ENCODE measurements at places on chromosomes 5 and 9.
A peak's percentile ranks its signal among the peaks of the same experiment; 100 is the strongest.

- no peak for DNase-seq
These were observed 13.4 kb upstream of the OR13C8 start for GRCh38 chr9:104555521-104555920.

DNA sequence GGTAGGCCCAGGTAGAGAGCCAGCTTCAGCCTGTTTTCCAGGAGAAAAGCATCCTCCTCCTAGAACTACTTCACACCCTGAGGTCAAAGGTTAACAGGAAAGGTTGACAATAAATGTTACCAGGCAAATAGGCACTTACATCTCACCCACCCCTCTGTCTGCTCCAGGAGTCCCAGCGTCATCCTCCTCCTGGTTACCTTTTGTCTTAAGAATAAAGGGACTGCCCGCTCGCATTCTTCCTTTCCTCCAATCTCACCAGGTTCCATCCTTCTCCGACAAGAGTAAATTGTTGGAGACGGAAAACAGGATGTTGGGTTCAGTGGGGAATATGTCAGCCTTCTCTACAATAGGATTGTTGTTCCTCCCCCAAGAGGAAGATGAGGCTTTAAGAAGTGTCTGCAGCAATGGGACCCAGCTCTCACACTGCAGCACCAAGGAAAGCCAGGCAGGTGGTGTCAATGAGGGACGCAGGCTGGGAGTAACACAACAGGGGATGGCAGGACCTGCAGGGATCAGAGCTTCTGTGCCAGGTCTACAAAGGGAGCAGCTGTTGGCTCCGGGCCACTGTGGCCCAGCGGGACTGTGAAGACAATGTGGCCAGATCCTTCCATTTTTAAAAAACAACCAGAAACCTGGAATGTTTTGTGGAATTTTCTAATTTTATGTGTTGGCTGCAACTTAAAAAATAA is 29.0 kb downstream of the FAT2 start:
- DNase-seq, result no peak

GRCh38 chr9:99414321-99414720 is 192.2 kb downstream of the SEC61B start:
- DNase-seq, result no peak

- DNase-seq, result no peak
These were observed 156.3 kb downstream of the HMHB1 start for GRCh38 chr5:143968071-143968878.

GRCh38 chr5:76351577-76351976 is 51.5 kb upstream of the IQGAP2 start:
- DNase-seq, result no peak

- no peak for DNase-seq
These were observed 502.7 kb downstream of the TLE4 start for GRCh38 chr9:80074439-80074838.

- no peak for DNase-seq
These were observed 1402.7 kb upstream of the DMAC1 start for GRCh38 chr9:9202276-9202675.

GRCh38 chr9:91421971-91422757 is 1.5 kb downstream of the NFIL3 start:
- DNase-seq, result no peak

- no peak for DNase-seq
These were observed 265.2 kb downstream of the MAT2B start for GRCh38 chr5:163770625-163771024.

GRCh38 chr5:6317116-6317798 is 61.1 kb downstream of the MED10 start:
- no peak for DNase-seq

- no peak for DNase-seq
These were observed 91.0 kb upstream of the MVB12B start for GRCh38 chr9:126235336-126236243.

DNA sequence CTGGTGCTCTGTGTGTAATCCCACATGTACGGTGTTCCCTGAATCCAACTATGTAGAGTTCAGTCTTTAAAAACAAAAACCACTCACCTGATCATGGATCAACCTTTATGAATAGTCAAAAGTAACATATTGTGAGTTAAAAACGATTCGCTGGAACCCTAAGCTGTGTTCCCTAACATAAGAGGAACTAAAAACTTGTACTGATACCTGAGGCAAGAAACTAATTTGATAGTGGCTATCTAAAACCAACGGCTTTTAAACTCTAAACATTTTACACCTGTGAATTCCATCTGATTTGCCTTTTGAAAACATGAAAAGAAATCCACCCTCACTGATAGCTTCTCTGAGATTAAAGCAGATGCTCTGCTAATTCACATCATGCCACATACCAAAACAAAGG is 101.5 kb downstream of the DEPDC1B start:
- DNase-seq, result no peak

- no peak for DNase-seq
These were observed 24.3 kb downstream of the GCNT4 start for GRCh38 chr5:75028090-75028489.

- DNase-seq, result no peak
These were observed 151.0 kb downstream of the MYO10 start for GRCh38 chr5:16784843-16785791.

- no peak for DNase-seq
These were observed 1146.9 kb upstream of the DMAC1 start for GRCh38 chr9:8946461-8946860.

- DNase-seq, result peak; percentile 86
These were observed 7.2 kb downstream of the NINJ1 start for GRCh38 chr9:93126825-93127368.

GRCh38 chr5:171771856-171772255 is 13.8 kb upstream of the SMIM23 start:
- DNase-seq, result no peak

GRCh38 chr5:115417076-115417475 is 120.6 kb upstream of the CCDC112 start:
- no peak for DNase-seq

- no peak for DNase-seq
These were observed 72.0 kb upstream of the STXBP1 start for GRCh38 chr9:127539982-127540663.

DNA sequence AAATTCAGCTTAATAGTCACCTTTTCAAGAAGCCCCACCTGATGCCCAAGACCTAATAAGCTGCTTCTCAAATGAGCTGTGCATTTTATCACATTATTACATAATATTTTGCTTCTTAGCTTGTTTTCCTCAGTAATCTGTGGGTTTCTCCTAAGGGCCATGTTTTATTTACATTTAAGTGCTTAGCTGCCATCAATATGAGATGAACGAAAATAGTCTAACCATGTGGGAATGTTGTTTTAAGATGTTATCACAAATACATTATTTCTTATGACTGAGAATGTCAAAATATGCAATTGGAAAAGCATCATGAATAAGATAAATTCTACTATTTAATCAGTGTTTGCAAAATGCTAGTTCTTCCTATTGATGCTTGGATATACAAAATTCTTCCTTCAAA is 10.1 kb downstream of the ARRDC3 start:
- DNase-seq, result no peak

GRCh38 chr5:6750142-6750840 is 37.1 kb downstream of the TENT4A start:
- peak; percentile 56 for DNase-seq

- DNase-seq, result no peak
These were observed 8.6 kb downstream of the BHMT start for GRCh38 chr5:79120221-79120620.

DNA sequence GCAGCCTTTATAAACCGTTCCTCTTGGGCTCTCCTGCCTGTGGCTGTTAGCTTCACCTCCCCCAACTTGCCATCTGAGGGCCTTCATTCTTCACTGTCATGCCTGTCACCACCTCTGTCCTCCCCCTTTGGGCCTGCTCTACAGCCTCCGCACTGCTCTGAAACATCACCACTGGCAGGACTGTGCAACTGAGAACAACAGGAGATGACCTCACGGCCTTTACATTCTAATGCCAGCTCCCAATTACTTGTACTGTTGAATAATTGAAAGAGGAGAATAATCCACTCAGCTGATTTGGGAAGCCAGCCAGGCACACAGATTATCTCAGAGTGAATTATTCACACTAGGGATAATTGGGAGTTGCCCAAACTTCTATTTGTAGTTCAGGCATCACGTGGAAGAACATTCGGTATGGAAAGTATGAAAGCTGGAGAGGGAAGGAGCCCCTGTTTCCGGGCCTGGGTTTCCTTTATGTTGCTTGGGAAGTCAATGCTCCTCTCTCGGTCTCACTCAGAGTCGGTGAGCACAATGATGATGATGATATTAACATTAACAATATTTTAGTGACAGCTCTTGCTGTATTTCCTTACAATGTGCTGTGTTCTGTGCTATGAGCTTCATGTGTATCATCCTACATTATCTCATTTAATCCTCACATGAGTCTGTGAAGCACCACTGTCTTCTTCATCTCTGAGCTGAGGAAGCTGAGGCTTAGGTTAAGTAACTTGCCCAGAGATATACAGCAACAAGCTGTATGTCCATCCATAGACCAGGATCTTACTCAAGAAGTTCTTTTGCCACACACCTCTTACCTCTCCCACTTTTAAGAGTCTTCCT is 99.3 kb upstream of the LRRTM2 start:
- no peak for DNase-seq

GRCh38 chr9:105681313-105681712 is 13.0 kb upstream of the TMEM38B start:
- DNase-seq, result no peak

DNA sequence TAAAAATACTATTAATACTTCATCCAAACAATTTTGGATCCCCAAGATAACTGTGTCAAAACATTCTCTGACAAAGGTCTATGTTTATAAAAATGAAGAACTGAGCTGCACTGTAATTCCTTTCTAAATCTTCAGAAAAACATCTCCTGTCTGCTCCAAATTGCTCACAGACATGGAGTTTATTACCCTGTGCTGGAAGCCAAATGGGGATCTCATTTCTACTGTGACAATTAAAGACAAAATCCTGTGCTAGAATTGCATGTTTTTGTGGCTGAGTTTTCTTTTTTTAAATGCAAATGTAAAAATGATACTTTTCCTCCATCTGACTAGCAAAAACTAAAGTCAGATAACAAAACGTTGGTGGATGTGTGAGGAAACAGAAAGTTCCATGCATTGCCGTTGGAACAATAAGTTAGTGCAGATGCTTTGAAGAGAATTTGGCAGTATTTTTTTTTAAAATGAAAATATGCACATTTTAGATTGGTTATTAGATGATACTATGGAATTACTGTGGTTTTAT is 93.5 kb downstream of the GNA14 start:
- DNase-seq, result no peak

DNA sequence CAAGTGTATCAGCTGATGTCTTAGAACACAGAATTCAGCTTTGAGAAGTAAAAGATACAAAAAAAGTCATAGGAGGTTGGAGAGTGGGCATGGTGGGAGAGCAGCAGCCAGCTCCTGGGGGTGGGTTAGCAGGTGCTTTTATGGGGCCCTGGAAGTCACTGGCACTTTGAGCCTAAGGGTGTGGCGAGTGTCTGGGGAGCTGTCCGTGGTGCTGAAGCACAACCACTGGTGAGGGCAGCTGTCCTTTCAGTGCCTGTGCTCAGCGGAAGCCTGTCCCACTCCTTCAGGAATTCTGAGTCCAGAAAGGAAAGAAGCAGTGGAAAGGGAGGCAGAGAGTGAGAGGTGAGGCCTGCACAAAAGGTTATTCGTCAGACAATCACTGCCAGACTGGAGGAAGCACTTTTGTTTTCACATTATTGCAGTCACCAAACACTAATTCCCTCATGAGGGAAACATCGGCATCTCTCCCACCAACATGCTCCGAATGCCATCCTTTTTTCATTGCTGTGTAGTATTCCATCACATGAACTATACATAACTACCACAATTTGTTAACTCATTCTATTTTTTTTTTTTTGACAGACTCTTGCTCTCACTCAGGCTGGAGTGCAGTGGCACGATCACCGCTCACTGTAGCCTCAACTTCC is 59.4 kb upstream of the RAPGEF1 start:
- no peak for DNase-seq

DNA sequence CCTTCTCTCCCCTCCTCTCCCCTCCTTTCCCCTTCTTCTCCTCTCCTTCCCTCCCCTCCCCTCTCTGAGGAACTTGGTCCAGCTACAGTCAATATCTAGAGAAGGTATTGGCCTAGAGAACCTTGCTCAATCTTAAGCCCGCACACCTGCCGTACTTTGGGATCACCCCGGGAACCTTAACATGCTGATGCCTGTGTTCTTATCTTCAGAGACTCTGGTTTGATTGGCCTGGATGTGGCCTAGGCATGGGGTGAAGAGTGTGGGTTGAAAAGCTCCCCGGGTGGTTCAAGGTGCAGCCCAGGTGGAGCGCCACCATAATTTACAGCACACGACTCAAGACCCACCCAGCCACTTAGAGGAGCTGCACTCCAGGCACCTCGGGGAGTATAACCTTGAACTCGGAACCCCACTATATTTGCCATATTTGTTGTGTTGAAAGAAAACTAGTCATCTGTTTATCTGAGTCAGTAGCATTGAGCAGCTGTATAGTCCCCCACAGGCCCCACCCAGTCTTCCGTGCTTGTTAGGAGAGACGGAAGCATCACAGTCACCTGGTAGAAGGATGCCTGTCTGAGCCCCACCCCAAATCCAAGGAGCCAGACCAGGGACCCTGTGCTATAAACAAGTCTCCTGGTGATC is 14.4 kb upstream of the PHF19 start:
- no peak for DNase-seq

- DNase-seq, result no peak
These were observed 411.1 kb downstream of the ACTL7B start for GRCh38 chr9:108444400-108445358.

DNA sequence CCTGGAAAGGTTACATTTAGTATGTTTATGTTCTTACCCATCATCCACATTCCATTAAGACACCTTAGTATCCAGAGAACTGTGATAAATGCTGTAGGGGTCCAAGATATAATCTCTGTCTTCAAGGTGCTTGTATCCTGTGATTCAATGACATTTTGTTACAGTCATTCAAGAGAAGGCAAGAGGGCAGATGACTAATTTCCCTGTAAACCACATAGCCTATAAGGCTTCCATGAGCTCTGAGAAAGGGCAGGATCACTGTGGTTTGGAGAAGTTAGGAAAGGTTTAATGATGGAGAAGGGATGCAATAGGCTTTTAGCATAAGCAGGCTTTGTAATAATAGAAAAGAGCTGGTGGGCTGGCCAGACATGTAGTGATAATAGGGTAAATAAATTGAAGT is 40.0 kb downstream of the PAPPA start:
- DNase-seq, result no peak

GRCh38 chr9:137477778-137478612 is 18.9 kb upstream of the NSMF start:
- peak; percentile 69 for DNase-seq

DNA sequence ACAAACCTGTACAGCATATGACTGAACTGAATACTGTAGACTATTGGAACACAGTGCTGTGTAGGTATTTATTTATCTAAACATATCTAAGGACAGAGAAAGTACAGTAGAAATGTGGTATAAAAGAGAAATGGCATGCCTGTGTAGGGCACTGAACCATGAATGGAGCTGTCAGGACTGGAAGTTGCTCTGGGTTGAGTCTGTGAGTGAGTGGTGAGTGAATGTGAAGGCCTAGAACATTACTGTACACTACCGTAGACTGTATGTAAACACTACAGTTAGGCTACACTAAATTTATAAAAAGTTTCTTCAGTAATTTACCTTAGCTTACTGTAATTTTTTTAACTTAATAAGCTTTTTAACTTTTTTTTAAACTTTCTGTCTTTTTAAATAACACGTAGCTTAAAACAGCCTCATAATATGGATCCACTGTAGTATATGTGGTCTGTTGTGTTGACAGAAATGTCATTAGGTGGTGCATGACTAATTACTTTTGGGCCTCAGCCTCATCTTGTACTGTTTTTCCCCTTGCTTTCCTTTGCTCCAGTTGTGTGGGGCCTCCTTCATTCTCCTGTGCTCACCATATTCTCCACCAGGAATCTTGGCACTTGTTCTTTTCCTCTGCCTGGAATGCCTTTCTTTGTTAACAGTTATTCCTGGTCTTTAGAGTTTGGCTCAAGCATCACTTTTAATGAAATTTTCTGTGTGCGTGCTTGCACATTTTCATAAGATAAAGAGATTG is 8.8 kb downstream of the SPIN1 start:
- DNase-seq, result no peak
